Stimulated activated CD4-positive, alpha-beta T cell treated with anti-CD3 and anti-CD28 coated beads, Interleukin-4, amount 100 ng/mL, for 48 hours (primary cell): ENCODE measurements at places on chromosomes 7 and 10.
A peak's percentile ranks its signal among the peaks of the same experiment; 100 is the strongest.

DNA sequence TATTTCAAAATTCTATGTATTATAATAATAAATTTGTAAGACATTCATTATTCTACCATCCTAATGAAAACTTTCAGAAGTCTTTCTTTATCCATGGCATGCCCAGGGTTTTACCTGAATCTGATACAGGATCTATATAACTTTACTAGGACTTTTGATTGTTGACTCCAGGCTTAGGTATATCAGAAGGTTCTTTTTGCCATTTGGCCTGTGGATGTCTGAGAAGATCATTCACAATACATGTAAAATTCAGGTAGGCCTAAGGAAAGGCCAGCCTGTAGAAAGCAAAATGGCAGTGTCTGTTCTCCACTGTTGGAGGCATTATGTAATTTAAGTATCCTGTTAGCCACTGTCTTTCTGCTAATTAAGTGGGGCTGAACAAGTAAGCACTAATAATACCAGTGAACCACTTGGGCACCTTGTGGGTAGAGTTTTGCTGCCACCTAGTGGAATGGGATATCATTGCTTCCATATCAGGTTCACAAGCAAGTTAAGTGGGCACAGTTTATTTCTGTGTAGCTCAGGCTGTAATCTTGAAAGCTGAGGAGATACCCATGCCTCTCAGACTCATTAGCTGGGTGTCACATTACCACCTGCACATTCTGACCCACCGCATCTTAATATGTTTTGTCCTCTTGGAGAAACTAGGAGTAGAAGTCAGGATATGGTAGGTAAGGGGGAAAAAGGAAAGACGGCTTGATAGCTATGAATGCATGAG, 105.5 kb downstream of the SEPTIN7 start:
- DNase-seq = peak; percentile 22

- no peak for DNase-seq
These were observed 9.4 kb upstream of the PSAP start for GRCh38 chr10:71860243-71861029.

GRCh38 chr7:113775401-113775800, 143.4 kb downstream of the PPP1R3A start:
- DNase-seq = no peak

DNA sequence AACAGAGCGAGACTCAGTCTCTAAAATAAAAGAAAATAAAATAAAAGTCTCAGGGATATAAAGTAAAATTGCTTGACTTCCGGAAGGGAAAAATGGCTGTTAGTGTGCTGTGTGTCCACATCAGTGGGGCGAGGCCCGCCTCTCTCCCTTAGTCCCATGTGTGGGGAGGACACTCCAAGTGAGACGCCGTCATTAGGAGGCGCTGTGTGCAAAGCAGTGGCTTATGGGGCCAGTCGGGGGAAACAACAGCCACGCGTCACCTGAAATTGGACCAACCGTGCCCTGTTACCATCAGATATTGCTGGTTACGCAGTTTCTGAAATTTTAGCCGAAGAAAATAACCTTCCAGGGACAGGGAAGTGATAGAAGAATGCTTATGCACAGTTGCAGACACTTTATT, 15.8 kb downstream of the SFXN4 start:
- no peak for DNase-seq

DNA sequence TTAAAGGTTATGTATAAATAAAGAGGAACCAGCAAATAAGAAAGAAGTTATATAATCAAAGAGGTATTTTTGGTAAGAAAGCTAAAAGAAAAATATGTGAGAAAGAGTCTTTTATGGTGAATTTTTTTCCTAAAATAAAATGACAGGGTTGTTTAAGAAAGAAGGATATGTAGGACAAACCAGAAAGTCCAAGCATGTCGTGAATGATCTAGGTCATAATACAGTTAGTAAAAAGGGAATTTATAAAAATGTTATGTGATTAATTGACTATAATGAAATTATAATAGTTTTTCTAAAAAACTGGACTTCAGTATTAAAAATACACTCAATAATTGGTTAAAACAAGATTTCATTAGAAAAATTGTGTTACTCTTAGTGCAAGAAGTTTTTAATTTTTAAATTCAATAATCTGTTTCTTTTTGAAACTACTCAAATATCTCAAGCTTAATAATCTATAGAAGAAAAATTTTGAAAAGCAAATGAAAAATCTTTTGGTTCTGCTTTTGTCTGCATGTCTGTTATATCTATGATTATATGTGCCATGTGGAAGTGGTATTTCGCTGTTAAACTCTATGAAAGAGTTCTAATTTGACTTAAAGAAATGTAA, 23.3 kb downstream of the AVL9 start:
- no peak for DNase-seq
